NCI-H524 (cell line): ENCODE measurements at places on chromosomes 6 and 20.

GRCh38 chr6:39330476-39330875, 8.0 kb upstream of the KCNK16 start:
- DNase-seq, result no peak

GRCh38 chr6:41939176-41939847, 2.3 kb downstream of the CCND3 start:
- no peak for DNase-seq

GRCh38 chr6:109008054-109008453, 86.6 kb downstream of the SESN1 start:
- no peak for DNase-seq

- no peak for DNase-seq
Observed at GRCh38 chr6:157471077-157471686, 90.2 kb downstream of the ZDHHC14 start.

DNA sequence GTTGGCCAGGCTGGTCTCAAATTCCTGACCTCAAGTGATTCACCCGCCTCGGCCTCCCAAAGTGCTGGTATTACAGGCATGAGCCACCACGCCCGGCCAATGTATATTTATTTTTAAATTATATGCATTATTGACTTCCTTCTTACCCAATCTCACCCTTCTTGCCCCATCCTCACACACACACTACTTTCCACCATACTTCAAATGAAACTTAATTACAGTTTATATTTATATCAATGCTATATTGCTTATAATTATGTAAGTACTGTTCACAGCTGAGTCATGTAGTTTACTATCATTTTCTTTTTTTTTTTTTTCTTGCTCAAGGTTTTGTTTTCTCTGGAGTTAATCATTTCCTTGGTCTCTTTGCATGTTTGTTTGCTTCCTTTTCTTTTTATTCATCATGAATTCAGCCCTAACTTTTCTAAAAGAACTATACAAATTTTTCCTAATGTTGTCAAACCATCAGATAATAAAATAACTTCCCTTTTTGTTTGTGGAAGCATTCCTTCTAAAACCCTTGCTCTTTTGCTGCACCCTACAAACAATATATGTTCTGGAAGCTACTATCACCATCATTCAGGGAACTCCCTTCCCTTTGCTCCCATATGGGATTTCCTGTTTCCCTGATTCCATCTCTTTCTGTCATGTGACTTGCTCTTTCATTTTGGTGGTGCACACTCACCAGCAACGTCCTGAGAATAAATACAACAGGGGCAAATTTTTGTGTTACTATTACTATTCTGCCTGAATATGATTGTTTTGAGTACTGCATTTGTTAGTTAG, 201.7 kb upstream of the SASH1 start:
- no peak for DNase-seq

DNA sequence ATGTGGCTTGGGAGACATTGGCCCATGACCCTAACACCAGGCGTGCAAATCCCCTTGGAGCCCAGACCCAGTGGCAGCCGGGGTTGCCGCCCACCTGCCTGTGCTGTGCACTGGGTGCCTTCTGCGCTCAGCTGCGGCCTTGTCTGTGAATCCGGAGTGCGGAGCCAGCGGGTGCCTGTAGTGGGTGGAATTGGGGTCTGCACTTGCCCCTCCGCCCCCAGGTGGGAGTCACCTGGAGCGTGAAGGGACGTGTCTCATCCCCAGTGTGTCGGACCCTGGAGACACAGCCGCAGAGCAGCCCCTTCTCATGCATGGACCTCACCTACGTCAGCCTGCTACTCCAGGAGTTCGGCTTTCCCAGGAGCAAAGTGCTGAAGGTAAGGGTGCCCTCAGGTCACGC, 22.9 kb upstream of the PYGB start:
- DNase-seq, result no peak

DNA sequence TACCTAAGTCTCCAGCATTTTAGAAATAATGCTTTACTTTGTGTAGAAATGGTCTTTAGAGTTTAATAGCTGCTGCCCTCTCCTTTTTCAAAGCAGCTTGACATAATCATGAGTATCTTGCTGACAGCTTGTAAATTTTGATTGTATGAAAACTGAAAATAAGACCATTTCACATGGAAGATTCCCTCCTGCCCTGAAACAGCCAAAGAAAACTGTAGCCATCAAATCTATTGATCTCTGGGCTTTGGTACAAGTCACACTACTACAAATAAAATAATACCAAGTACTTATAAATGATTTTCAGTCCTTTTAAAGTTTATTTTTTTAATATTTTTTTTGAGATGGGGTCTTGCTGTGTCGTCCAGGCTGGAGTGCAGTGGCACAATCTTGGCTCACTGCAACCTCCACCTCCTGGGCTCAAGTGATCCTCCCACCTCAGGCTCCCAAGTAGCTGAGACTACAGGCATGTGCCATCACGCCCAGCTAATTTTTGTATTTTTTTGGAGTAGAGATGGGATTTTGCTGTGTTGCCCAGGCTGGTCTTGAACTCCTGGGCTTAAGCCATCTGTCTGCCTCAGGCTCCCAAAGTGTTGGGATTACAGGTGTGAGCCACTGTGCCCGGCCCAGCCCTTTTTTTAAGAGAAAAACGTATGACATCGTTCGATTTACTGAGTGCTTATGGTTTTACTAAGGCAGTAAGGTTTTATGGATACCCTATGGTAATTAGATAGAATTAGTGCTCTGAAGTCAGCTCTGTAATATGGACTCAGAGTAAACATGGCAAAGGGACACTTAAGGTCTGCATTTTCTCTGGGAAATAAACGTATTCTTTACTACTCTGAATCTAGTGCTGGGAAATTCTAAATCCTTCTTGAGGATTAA, 7.0 kb downstream of the PTPN1 start:
- DNase-seq, result no peak

- peak; percentile 53 for DNase-seq
Observed at GRCh38 chr6:41591859-41592502, 45.8 kb downstream of the FOXP4 start.

DNA sequence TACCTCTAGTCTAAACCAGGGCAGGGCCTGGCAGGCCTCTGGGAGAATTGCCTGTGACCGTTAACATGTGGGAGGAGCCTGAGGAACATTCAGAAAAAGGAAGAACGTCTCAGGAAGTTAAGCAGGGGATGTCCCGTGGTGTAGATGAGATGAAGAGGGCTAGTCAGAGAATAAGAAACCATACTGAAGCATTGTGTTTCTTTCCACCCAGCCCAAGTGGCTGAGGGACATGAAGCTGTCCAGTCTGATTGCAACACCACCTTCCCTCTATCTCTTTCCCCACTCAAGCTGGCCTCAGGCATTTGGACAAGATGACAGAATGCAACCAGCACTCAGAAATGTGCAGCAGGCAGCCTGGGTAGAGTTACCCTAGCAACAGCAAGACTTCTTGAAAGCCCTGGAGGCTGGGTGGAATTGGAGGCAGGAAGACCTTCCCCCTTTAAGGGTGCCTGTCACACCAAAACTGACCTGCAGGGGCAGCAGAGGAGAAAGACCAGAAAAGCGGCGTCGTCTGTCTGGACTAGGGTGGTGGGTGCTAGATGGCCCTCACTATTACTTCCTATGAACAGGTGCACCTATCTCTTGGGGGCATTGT, 186.1 kb downstream of the UNC5CL start:
- DNase-seq, result peak; percentile 8

- DNase-seq, result no peak
Observed at GRCh38 chr6:10099529-10100140, 315.2 kb downstream of the TFAP2A start.

DNA sequence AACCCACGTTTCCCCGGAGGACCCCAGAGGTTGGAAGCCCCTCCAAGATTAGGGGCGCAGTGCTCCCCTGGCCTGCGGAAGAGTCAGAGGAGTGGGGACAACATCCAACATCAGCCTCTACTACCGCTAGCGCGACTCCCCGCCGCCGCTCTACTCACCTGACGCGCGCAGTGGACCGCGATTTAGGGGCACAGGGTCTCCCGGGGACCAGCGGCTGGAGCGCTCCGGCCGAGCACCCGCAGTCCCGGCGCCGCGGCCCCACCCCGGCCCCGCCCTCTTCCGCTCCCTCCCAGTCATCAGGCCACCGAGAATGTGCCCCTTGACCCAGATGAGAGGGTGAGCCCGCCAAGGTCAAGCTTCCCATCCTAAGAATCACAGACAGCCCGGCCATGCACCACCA, at the start of gene ZFP57:
Gene ZFP57, minus strand, starts transcription at position 249 of the 400 bp plus-strand sequence. CDS start 4,149 bp downstream, outside the sequence.
- no peak for DNase-seq

GRCh38 chr20:24948939-24949679, at the start of gene CST7:
TSS of gene CST7 (plus strand) at chr20:24949269. CDS start at chr20:24949506, 237 bp downstream.
- no peak for DNase-seq

- DNase-seq, result no peak
Observed at GRCh38 chr6:85751374-85752055, 108.8 kb upstream of the SYNCRIP start.

- no peak for DNase-seq
Observed at GRCh38 chr20:10793766-10794165, 120.0 kb upstream of the JAG1 start.

GRCh38 chr6:128491610-128492206, 28.7 kb downstream of the PTPRK start:
- DNase-seq, result no peak

GRCh38 chr20:21092806-21093205, 13.4 kb downstream of the LINC00237 start:
- no peak for DNase-seq

DNA sequence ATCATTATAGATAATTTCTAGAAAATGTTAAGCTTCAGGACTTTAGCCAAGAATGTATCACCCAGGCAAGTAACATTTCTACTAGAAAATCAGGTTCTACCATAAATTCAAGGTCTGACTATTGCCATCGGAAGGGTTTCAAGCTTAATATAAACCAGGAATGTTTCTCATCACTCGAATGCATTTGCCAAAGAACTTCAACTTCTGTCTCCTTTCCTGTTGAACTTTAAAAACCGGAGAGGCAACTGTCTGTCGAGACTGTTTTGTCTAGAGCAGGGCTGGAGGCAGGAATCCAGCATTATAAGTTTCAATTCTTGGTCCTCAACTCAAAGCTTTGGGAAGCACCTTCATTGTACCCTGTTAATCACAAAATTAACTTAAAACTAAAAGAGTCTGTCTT, 264.7 kb downstream of the ZNF217 start:
- DNase-seq, result no peak

DNA sequence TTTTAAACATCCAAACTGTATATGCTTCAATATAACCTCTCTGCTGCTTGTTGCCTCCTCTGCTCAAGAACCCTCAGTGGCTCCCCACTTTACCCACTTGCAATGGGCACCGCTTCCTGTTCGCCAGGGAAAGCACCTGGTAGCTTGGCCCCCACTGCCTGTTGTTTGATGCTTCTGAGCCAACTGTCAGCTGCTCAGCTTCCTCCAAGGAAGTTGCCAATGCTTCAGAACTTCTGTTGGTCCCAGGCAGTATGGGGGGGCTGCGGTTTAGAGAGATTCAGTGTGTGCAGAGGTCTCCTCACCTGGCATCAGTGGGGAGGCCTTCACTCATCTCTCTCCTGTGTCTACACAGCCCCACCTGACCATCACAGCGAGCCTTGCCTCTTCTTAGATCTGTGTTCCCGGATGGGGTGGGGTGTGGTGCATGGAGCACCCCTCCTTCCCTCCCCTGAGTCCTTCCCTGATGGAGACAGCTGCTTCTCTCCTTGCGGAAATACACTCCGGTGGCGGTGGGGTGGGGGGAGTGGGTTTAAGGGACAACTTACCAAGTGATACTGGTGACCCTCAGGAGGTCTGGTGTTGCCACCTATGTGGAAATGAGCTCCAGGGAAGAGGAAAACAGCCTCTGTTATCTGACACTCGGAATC, 308.1 kb downstream of the CDH26 start:
- no peak for DNase-seq
